ENCODE measurements at places on chromosomes 12 and 14.

DNA sequence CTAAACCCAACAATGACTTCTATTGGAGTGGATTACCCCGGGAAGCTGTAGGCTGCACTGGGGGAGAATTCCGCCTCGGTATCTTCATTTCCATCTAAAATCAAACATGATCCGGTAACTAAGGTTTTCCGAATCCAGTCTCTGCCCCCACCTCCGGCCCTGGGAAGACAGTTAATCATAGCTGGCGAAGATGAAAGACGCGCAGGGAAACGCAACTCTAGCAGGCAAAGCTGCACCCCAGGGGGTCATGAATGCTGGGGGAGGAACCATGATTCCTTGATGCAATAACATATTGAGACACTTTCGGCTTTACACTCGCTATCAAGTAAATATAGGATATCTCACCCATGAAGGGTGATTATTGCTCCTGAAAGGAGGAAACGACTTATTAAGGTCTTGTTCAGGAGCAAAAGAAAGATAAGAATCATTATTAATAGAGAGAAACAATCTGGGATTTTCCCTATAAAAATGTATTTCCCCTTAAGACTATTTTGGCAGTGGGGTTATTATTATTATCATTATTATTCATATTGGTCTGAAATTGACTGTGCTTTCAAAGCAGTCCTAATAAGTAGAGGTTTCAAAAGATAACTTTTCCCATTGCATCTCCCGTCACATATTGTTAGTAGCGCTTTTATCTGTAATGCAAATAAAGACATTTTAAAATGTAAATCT is 614.9 kb downstream of the VRK1 start:
- no peak for DNase-seq

DNA sequence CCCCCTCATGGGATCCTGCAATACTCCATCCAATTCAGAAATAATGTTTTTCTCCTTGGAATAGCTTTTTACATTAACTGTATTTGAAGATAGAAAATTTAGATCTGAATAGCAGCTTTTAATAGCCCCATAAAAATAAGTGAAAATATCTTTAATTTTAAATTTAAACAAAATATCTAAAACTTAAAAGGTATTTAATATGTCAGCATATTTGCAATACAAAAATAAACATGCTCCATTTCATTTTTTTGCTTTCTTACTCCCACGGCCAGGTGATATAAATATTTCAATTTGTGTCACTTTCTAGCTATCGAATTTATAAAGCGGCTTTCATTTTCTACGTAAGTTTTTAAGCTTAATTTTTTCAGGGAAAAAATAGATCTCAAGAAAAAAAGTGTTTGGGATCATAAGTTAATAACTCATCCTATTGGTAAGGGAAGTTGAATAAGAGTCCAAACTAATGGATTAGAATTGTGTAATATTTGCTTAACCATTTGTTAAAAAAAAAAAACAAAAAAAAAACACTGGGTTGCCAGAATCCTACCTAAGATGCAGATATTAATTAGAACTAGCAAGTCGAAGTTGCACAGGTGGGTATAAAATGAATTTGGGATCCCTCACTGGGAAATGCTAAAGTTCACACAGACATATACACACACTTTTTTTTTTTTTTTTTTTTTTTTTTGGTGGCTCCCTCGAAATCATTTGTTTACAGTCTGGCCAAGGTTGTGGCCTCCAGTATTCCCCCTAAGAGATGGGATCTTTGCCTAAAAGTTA is 47.6 kb downstream of the PPP2R5C start:
- no peak for DNase-seq

DNA sequence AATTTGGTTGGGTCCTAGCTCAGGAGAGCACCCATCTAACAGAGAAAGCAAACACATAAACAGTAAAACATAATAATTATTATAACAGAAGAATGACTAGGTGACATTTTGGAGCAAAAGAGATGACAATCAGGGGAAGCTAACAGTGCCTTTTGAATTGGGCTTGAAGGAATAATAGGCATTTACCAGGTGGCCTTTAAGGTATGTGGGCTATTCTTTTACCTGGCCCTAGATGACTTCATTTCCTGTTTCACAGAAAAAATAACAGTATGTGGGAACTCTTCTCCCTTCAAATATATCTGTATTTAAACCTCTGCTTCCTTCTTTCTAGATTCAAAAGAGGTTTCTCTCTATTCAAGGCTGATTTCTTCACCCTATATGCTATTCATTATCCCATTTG is 3.8 kb downstream of the IRAK4 start:
- no peak for DNase-seq

DNA sequence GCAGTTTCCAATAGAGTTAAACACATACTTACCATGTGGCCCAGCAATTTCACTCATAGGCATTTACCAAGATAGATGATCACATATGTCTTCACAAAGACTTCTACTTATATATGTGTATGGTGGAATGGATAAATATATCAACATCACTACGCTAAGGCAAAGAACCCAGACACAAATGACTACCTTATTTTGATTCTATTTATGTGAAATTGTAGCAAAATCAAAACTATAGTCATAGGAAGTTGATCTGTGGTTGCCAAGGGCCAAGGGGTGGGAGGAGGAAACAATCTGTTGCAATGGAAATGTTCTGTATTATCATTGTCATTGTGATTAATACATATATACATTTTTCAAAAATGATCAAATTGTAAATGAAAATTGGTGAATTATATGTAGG is 47.7 kb upstream of the ANP32D start:
- DNase-seq = no peak

- DNase-seq = no peak
These were observed 8.9 kb downstream of the ANG start for GRCh38 chr14:20697273-20698017.

GRCh38 chr12:46693518-46693917 is 132.3 kb downstream of the SLC38A4 start:
- DNase-seq = no peak

DNA sequence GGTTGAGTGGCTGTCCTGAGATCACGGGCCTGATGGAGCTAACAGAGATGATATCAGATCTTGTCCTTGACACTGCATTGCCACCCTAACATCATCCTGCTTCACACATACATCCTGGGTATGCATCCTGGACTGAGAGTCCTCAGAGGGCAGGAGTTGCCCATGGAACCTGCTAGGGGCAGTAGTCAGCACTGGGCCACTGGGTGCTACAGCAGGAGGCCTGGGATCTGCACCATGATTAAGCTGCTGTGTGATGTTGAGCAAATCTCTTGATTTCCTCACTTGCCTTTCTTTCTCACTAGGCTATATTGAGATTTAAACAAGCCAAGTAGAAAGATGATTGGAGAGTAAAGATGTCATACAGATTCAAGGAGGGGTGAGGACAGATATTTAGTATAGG is 22.1 kb upstream of the EIF4B start:
- DNase-seq = no peak

DNA sequence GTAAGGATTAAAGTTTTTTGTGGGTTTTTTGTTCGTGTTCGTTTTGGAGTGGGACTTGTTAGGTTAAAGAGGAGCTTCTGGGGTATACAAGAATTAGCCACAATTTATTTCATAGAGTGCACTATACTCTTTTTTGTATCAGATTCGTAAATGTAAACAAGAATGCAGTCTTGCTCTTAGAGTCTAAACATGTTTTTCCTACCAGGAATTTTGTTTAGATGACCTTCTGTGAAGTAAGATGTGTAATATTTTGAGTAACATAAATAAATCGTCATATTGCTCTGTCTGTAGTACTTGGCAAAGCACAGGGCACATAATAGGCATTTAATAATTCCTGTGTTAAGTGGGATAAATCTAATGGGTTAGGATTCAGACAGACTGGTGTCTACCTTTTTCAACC is 9.6 kb downstream of the CNOT2 start:
- no peak for DNase-seq

DNA sequence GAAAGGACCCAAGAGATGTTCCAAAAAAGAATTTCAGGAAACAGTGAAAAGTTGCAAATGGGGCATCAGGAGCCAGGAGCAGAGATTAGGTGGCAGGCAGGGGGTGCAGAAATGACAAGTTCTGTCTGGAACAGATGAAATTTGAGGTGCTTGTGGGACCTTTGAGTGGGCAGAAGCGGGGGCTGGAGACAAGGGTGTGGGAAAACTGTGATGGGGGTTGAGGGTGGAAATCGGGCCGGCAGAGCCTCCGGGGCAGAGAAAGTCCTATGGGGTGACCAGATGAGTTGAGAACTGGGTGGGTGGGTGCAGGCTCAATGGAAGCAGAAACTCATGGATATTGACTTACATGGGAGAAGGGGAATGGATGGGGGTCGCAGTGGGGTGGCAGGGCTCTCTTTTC is 1.6 kb upstream of the NR4A1 start:
- no peak for DNase-seq

DNA sequence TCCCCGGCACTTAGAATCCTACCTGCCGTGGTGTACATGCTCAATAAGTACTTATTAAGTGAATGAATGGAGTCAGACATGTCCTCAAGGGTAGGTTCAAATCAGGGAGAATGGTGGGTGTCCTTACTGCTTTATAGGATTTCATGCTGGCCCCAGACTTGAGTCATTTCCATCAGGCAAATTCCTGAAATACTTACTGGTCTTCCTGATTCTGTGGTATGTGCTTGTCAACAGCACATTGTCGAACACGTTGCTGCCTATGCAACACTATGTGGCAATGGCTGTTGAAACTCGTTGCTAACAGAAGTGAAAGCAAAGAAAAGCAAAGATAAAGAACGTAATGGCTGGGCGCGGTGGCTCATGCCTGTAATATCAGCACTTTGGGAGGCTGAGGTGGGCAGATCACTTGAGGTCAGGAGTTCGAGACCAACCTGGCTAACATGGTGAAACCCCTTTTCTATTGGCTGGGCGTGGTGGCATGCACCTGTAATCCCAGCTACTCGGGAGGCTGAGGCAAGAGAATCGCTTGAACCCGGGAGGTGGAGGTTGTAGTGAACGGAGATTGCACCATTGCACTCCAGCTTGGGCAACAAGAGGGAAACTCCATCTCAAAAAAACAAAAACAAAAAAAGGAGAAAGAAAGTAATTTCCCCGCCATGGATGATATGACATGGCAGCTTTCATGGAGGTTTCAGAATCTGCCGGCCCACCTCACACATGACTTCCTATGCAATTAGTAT is 214.9 kb downstream of the ZFP36L1 start:
- DNase-seq = no peak

DNA sequence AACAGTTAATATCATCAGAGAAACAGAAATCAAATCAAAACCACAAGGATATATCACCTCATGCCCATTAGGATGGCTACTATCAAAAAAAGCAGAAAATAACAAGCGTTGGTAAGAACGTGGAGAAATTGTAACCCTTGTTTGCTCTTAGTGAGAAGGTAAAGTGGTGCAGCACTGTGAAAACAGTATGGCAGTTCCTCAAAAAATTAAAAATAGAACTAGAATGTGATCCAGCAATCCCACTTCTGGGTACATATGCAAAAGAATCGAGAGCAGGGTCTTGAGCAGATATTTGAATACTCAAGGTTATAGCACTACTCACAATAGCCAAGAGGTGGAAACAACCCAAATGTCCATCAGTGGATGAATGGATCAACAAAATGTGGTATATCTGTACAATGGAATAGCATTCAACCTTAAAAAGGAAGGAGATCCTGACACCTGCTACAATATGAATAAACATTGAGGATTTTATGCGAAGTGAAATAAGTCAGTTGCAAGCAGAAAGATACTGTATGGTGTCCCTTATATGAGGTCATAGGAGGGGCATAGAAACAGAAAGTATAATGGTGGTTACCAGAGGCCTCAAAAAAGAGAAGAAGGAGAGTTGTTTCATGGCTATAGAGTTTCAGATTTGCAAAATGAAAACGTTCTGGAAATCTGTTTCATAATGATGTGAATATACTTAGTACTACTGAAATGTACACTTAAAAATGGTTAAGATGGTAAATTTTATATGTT is 131.0 kb upstream of the EEA1 start:
- no peak for DNase-seq

- DNase-seq = no peak
These were observed 7.4 kb downstream of the SALL2 start for GRCh38 chr14:21518725-21519124.

DNA sequence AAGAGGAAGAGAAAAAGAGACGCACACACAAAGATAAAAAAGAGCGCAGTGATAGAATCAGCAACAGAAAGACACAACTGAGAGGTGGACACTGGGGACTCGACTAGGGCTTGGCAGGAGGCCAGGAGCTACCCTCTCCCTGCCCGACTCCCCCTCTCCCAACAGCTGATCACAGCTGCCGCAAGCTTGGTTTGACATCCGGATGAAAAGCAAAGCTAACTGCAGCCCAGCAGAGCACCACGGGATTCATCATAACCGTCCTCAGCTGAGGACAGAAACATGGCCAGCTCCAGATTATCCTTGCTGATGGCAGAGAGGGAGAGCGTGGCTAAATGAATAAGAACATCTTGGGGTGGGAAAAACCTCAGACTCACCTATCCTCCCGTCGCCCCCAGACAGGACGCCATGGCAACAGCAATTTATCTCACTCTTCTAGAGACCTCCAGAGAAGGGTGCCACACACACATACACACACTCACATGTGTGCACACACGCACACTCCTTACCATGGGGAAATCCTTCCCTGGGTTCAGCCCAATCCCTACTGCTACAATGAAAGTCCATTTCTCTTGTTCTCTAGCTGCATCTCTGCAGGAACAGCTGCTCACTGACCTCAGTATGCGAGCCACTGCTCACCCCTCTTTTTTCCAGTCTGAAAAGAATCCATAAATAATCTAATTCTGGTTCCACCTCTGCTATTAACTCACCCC is 135.3 kb downstream of the NTF3 start:
- no peak for DNase-seq

GRCh38 chr14:99189201-99189801 is 82.7 kb downstream of the BCL11B start:
- DNase-seq = no peak

- no peak for DNase-seq
These were observed 26.7 kb downstream of the ELK3 start for GRCh38 chr12:96220902-96221301.

GRCh38 chr12:68159681-68160304 is at the start of gene IFNG:
TSS of gene IFNG (minus strand) at chr12:68159740. CDS start at chr12:68159615, 125 bp downstream.
- no peak for DNase-seq

Data from activated CD8-positive, alpha-beta memory T cell treated with anti-CD3 and anti-CD28 coated beads for 48 hours (primary cell).